ENCODE measurements at places on chromosomes 5 and 9.
A peak's percentile ranks its signal among the peaks of the same experiment; 100 is the strongest.

- no peak for DNase-seq
Observed at GRCh38 chr9:76609285-76610010, 150.5 kb downstream of the GCNT1 start.

GRCh38 chr5:115186794-115187193 lies 17.1 kb upstream of the TRIM36 start:
- DNase-seq, result no peak

- no peak for DNase-seq
Observed at GRCh38 chr5:140131967-140132409, 6.3 kb downstream of the IGIP start.

DNA sequence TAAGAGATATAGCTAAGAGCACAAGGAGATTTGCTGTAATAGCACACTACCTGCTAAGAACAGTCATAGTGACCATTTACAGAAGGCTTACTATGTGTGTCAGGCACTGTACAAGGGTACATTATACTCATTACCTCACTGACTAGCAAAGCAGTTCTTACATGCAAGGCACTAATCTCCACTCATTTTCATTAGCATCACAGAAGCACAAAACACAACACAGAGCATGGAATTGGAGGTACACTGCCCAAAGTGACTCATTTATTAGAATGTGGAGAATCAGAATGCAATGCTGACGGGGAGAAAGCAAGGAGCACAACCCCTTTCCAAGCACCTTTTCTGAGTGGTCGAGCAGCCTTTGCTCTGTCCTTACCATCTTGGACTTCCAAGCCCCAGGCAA lies 169.7 kb downstream of the ENTREP1 start:
- DNase-seq, result no peak

- no peak for DNase-seq
Observed at GRCh38 chr9:78013934-78014333, 17.7 kb downstream of the GNAQ start.

DNA sequence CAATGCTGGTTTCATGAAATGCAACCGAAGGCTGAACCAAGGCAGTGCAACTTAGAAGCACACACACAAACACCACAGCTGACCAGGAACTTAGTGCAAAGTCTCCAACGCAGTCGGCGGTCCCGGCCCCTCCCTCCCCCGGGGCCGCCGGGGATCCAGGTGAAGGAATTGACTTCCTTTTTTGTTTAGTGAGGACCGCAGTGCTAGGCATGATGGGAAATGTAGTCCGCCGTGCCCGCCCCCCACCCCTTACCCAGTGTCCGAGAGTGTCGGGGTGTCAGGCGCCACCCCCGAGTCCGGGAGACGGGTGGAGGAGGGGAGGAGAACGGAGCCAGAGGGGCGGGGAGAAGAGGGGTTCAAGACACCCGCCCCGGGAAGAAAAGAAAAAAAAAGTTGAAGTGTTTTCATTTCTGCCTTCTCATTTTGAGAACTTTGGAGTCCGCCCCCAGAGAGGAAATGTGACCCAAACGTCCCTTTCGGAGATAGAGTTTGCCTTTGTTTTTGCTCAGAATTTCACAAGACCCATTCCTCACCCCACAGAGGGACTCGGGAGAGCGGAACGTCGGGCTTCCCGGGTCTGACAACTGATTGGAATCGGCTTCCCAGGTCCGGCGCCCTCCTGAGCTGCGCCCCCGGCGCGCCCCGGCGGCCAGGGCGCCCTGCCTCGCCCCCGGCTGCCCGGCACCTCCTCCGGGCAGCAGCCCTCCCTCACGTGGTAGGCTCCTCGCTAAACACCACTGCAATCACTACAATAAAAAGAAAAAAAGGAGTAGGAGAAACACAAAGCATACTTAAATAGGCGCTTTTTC lies 2.0 kb downstream of the IER5L start:
- peak; percentile 68 for DNase-seq

GRCh38 chr5:138035605-138036537 lies 3.0 kb upstream of the FAM13B start:
- DNase-seq, result peak; percentile 88

GRCh38 chr5:116859666-116860320 lies 285.2 kb upstream of the SEMA6A start:
- no peak for DNase-seq

DNA sequence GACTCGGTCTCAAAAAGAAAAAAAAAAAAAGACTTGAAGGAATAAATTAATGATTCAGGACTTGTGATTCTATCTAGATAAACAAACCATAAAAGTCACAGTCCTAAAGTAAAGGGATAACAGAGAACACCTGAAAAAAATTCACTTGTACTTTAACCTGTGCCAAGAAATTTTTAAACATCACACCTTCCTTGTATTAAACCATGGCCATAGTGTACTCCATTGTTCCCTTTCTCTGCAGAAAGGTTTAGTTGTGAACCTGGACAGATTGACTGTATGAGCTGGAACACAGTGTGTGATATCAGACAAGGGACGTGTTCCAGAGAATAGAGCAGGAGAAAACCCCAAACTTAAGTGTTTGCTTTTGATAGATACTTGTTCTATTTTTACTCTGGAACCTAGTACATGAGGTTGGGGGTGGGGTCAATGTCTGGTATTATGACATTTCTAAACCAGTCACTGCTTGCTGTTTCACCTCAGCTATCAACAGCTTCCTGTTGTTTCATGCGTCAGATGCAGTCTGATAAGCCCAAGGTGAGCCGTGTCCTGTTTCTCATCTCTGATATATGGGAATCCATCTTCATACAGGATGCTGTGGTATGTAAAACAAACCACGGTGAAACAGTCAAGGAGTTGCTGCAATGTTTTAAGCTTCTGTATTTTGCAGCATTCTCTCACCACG lies 62.5 kb upstream of the ITGA1 start:
- peak; percentile 87 for DNase-seq

- no peak for DNase-seq
Observed at GRCh38 chr5:155239803-155240202, 226.2 kb downstream of the KIF4B start.

GRCh38 chr9:75906531-75906930 lies 16.1 kb downstream of the PCSK5 start:
- no peak for DNase-seq

DNA sequence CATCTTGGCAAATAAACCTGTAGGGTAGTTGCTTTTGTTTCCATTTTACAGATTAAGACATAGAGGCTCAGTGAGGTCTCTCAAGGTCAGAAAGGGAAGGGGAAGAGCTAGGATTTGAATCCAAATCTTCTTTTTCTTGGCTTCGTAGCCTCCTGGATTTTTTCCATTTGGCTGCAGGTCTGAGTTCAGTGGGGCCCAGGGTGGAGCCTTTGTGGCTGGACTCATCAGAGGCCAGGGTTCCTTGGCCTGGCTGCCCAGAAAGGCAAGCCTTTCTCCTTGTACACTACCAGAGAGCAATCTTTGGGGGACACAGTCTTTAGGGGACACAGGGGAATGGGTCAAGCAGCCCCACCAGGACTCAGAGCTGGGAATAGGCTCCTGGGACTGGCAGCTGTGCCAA lies 10.5 kb upstream of the TRAF1 start:
- DNase-seq, result no peak

- no peak for DNase-seq
Observed at GRCh38 chr9:87671478-87671877, 54.4 kb upstream of the CTSL start.

DNA sequence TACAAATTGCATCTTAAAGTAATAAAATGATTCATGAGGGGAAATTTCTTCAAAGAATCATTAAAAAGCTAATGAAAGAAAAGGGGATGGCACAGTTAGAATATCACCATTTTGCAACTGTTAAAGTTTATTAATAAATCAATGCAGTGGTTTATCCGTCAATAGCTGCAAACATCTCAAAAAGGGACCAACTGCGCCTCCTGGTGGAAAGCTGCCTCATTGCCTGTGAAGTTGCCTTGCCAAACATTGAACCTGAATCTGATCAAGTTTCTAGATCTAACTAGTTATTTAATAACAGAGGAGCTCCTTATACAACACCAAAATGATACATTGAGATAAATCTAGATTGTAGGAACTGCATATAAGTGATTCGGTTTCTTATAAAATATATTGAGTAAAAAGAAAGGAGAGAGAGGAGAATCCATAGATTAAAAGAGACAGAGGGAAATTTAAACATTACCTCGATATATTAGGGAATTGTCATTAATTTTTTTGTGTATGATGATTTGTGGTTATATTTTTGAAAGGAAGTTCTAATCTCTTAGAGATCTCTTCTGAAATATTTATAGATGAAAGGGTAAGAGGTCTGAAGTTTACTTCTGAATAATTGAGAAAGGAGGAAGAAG lies 6.9 kb upstream of the NDUFB6 start:
- DNase-seq, result peak; percentile 82

DNA sequence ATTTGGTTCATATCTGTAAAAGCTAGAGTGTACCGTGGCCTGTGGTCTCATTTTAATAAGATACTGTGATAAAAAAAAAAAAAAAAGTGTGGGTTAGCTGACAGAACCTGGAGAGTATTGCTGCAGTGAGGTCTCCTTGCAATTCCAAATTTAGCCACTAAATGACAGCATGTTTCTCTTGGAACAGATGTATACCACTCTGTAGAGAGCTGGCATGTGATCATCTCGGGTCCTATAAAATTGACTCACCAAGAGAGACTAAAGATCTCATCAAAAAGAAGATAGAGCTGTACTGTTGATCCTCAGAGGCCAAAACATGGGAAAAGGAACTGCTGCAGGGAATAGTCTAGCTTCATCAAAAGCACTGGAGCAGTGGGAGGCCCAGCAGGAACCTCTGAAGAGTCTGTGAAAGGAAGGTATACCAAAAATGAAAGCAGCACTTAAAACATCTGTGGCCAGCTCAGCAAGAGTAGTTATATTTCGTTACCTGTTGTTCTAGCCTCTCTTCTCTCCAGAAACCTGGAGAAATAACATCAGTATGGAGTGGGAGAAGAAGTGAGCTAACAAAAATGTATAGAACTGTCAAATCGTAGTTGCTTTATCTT lies 826.8 kb downstream of the EFNA5 start:
- no peak for DNase-seq

DNA sequence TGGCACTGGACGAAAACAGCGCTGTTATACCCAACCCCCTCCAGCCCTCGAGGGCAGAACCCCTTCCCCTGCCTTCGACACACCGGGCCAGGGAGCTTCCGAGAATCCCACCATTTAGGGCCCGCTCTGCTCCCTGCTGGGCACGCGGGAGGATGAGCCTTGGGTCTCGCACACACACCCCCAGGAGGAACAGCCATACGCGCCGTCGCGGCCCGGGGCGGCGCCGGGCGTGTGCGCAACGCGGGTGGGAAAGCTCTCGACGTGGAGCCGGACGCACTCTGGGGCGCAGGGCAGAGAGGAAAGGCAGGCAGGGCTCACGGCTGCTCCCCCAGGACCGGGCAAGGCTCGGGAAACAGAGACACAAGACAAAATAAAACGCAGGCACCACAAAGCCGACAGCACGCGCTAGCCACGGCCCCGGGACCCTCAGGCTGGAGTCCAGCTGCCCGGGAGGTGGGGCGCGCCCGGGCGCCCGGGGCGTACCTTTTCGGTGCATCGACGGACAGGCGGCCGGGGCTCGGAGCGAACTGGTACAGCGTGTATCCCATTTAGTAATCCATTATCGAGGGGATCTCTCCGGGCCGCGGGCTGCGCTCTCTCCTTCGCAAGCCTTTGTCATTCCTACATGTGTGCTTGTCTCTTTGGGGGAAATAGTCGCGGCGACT lies 789 bp downstream of the SEMA6A start:
- no peak for DNase-seq

DNA sequence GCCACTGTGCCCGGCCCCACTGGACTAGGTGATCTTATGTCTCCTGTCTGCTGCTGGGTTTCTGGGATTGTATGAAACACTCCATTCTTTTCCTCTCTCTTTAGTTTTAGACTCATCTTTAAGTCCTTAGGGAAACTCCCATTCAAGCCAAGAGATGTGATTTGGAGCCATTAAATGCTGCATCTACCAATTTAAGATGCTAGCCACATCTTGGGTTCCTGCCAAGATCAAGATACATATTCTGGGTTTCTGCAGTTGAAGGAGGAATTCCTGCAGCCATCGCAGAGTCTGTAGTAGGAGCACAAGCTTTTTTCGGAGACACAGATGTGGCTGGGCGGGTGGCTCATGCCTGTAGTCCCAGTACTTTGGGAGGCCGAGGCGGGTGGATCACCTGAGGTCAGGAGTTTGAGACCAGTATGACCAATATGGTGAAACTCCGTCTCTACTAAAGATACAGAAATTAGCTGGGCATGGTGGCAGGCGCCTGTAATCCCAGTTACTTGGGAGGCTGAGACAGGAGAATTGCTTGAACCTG lies 23.2 kb downstream of the STXBP1 start:
- DNase-seq, result no peak

DNA sequence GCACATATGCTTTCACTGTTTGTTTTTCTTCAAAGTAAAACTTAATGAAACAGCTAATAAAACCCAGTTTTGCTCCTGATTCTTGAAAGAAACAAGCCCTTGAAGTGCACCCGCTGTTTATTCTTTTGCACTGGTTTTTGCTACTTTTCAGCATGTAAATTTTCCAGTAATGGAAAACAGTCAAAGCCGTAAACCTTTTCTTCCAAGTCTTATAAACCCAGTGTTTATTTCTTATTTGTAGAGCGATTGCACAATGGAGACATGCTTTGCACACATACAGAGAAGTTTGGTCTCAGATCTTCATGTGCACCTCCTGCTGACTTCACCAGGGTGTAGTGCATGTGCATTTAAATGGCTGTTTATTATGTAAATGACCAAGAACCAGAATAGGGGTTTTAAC lies 51.8 kb downstream of the ATG10 start:
- DNase-seq, result no peak

DNA sequence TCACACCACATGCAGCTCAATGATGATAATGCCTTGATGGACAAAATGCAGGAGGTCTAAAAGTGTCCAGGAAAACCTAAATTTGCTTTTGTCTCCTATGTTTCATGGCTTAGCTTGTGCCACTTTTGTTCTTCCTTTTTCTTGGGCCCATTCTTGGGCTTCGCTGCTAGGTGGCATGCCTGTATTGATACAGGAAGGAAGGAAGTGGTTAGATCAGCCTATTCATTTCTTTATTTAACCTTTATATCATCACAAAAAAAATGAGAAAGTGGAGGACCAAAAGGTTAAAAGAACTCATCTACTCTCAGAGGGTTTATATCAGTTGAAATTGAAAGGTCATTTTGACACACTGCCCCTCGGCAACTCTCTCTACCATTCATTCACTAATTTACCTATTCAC lies 260.2 kb downstream of the ARHGAP26 start:
- peak; percentile 48 for DNase-seq

Measured in CD4-positive, alpha-beta T cell treated with Interleukin-21 for 1 hour (primary cell).